Activated CD4-positive, alpha-beta T cell treated with anti-CD3 and anti-CD28 coated beads, Interleukin-2, amount 50 U/mL, for 16 hours (primary cell): ENCODE measurements at places on chromosomes 1 and 21.

- no peak for DNase-seq
Observed at GRCh38 chr1:43651188-43651587, 1.2 kb downstream of the KDM4A start.

DNA sequence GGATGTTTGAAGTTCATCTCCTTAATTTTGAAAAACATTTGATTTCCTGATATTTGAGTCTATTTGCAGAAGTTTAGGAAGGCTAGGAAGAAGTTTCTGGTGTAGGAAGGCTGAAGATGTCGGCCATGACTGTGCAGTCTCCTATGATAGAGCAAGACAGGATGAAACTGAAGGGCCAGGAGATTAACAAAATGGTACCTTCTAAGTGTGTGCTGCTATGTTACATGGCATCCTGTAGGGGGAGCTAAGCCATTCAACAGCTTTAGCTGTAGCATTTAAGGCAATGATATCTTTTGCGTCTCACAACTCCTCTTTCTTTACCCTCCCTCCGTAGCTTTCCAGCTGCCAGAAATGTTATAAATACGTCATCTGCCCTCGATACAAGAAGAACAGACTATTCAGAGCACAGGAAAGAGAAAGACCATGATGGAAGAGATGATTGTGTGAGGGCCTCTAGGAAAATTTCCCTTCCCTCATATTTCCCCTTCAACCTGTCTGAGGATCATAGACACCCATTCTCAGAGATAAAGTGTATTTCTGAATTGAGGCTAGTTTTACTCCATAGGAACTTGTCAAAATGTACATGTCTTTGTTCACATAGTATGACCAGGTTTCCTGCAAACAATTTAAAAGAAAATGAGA, 61.1 kb downstream of the XCL1 start:
- peak; percentile 29 for DNase-seq

DNA sequence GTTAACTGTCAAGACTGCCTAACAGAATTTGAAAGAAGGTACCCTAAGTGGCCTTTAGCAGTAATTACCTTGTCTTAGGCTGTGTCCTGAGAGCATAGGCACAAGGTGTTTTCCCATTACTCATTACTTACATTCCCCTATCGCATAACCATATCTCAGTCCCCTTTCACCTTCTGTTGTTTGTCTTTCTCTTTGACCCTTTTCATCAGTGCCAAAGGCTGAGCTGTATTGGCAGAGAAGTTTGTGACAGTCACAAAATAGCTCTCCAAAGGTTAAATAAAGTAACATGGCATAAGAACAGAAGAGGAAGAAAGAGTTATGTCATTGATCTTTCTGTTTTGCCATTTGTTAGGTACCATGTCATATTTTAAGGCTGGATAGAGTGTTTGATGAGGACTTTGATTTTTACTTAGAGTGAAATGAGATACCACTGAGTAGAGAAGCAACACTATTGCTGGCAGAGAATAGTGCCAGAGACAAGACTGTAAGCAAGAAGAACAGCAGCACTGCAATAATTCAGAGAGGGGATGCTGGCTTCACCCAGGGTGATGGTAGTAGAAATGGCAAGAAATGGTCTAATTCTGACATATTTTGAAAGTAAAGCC, 497.8 kb downstream of the TTLL7 start:
- peak; percentile 51 for DNase-seq

DNA sequence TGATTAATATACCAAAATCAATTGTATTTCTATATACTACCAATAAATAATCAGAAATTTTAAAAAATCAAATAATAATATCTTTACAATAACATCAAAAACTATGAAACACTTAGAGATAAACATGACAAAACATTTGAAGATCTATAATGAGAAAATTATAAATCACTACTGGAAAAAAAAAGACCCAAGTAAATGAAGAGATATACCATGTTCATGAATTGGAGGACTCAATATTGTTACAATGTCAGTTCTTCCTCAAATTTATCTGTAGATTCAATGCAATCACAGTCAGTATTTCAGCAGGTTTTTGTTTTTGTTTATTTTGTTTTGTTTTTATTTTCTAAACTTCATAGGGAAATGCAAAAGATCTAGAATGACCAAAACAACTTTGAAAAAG, 4.2 kb upstream of the ITPKB start:
- DNase-seq = no peak

- DNase-seq = no peak
Observed at GRCh38 chr1:101437800-101438199, 201.0 kb downstream of the S1PR1 start.

DNA sequence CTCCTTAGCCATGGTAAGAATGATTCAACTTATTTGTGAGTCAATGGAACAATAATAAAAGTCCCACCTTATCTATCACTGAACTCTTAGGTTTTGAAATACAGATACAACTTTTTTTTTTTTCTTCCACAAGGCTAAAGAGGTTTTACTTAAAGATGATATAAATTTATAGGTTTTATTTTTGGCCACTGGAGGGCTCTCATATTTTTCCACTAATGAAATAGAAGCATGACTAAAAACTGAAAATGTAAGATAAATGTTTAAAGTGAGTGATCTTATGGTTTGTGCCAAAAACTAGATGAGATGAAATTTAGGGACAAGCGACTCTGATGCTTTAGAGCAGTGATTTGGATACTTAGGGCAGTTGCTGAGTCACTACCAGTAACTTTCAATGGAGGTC, 499.0 kb downstream of the NUF2 start:
- no peak for DNase-seq

GRCh38 chr1:189220750-189221149, 1256.9 kb downstream of the BRINP3 start:
- DNase-seq = no peak

GRCh38 chr1:41955461-41956159, 36.9 kb upstream of the HIVEP3 start:
- peak; percentile 30 for DNase-seq

DNA sequence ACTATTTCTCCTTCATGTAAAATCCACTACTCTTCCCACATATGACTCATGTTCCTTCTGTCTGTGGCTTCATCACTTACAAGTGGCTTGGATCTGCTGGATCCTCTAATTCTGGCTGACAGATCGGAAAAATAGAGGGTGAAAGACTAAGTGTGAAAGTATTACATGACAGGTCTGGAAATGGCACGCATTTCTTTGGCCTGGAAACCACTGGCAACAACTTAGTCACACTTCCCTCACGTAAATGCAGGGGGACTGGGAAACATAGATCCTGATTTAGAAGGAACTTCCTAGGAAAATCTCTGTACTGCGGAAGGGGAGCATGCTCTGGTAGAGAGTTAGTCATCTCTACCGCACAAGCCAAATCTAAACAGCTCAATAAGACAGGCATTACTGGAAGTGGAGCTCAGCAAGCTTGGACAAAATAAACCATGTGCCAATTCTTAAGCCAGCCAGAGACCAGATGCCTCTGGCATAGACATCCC, 305.4 kb upstream of the PTBP2 start:
- no peak for DNase-seq
